ENCODE measurements at places on chromosomes 5 and 9. TPM values are rescaled to one million over a fixed set of nuclear protein-coding genes. Genes with fewer than 3 reads are reported as not detected.

The MAMDC4 gene
- 40.0 TPM for total RNA-seq

The TCF7 gene
- 16.6 TPM for total RNA-seq

The LURAP1L gene
- 11.4 TPM for total RNA-seq

The PCDHB1 gene
- 0.31 TPM for total RNA-seq

The HMMR gene
- 13.3 TPM for total RNA-seq

The CDHR2 gene
- total RNA-seq = 1.6 TPM

The SLC24A2 gene
- 0.02 TPM for total RNA-seq

The SLC28A3 gene
- total RNA-seq = 0.55 TPM

The SELENOP gene
- 86.3 TPM for total RNA-seq

The RMI1 gene
- total RNA-seq = 17.0 TPM

The PCDHA2 gene
- total RNA-seq = 5.6 TPM

The GDA gene
- total RNA-seq = 5.8 TPM

The PKD2L2 gene
- total RNA-seq = not detected

The ZFP37 gene
- 7.9 TPM for total RNA-seq

The EPB41L4B gene
- 7.8 TPM for total RNA-seq

The SPATA31A7 gene
- not detected for total RNA-seq

The RAB14 gene
- total RNA-seq = 53.7 TPM

- DNase-seq = no peak
- H3K27ac ChIP-seq = no peak overlapping the region
- H3K4me1 ChIP-seq = no peaks in the 10 kb centered on the region
Observed at GRCh38 chr5:161299053-161299452, 247.5 kb downstream of the GABRB2 start.

GRCh38 chr9:88915916-88916315, 75.4 kb upstream of the S1PR3 start:
- H3K27ac ChIP-seq = no peak overlapping the region
- no peaks in the 10 kb centered on the region for H3K4me1 ChIP-seq
- no peak overlapping the region for H3K4me3 ChIP-seq
- H3K27me3 ChIP-seq = peaks cover 3% of the 10 kb centered on the region

DNA sequence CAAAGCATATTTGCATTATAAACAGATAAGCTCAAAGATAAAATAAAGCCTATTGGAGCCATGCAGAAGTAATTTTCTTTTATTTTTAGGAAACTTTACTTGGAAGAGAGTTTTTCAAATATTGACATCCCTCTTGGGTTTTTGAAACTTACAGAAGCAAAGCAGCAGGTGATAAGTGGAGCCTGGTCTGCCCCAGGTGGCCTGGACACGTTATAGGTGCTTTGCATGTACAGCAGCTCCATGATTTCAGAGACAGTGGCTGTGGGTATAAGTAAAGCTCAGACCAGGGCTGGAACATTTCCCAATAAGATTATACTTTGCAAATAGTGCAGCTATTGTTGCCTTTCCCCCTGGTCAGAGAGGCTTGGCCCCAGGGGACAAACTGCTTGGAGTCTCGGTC, 51.5 kb downstream of the CCDC192 start:
- no peaks in the 10 kb centered on the region for H3K36me3 ChIP-seq
- H3K4me1 ChIP-seq = peaks cover 39% of the 10 kb centered on the region
- H3K27me3 ChIP-seq = no peaks in the 10 kb centered on the region
- H3K4me3 ChIP-seq = no peak overlapping the region

- peaks cover 9% of the 10 kb centered on the region for H3K36me3 ChIP-seq
- H3K27me3 ChIP-seq = no peaks in the 10 kb centered on the region
- H3K4me3 ChIP-seq = no peak overlapping the region
Observed at GRCh38 chr5:171893290-171893886, 107.8 kb downstream of the SMIM23 start.

GRCh38 chr9:101353683-101354082, 31.1 kb downstream of the BAAT start:
- no peaks in the 10 kb centered on the region for H3K36me3 ChIP-seq
- no peaks in the 10 kb centered on the region for H3K27me3 ChIP-seq
- H3K27ac ChIP-seq = no peak overlapping the region
- H3K4me1 ChIP-seq = peaks cover 11% of the 10 kb centered on the region

GRCh38 chr5:1673042-1673677, 126.5 kb downstream of the MRPL36 start:
- H3K27ac ChIP-seq = no peak overlapping the region
- H3K4me1 ChIP-seq = peaks cover 5% of the 10 kb centered on the region
- H3K4me3 ChIP-seq = no peak overlapping the region
- H3K36me3 ChIP-seq = no peaks in the 10 kb centered on the region
- no peak for DNase-seq

GRCh38 chr9:93325307-93326035, 126.0 kb upstream of the FAM120A start:
- H3K27ac ChIP-seq = no peak overlapping the region
- no peaks in the 10 kb centered on the region for H3K27me3 ChIP-seq
- no peaks in the 10 kb centered on the region for H3K4me1 ChIP-seq
- H3K4me3 ChIP-seq = no peak overlapping the region

DNA sequence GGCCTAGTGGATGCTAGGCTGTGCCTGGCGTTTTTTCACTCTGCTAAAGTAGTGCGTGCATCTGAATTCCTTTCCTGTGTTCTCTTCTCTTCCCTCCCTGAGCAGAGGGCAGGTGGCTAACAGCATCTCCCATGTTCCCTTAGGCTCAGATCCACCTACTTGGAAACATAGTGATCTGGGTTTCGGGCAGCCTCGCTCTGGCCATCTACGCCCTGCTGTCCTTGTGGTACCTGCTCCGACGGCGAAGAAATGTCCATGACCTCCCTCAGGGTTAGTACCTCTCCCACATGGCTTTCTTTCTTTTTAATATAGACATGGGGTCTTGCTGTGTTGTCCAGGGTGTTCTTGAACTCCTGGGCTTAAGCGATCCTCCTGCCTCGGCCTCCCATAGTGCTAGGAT, 9.9 kb downstream of the UCK1 start:
- H3K27ac ChIP-seq = no peak overlapping the region
- no peaks in the 10 kb centered on the region for H3K27me3 ChIP-seq
- H3K36me3 ChIP-seq = peaks cover 14% of the 10 kb centered on the region
- H3K4me1 ChIP-seq = no peaks in the 10 kb centered on the region

GRCh38 chr5:174596429-174596828, 128.0 kb upstream of the MSX2 start:
- no peak overlapping the region for H3K4me3 ChIP-seq
- H3K27ac ChIP-seq = no peak overlapping the region
- H3K36me3 ChIP-seq = no peaks in the 10 kb centered on the region
- DNase-seq = no peak

GRCh38 chr9:29325894-29326293, 1752.6 kb upstream of the C9orf72 start:
- H3K27me3 ChIP-seq = no peaks in the 10 kb centered on the region
- no peak overlapping the region for H3K4me3 ChIP-seq
- no peak overlapping the region for H3K27ac ChIP-seq
- H3K36me3 ChIP-seq = no peaks in the 10 kb centered on the region

- no peak overlapping the region for H3K27ac ChIP-seq
- H3K27me3 ChIP-seq = no peaks in the 10 kb centered on the region
- H3K4me3 ChIP-seq = no peak overlapping the region
- H3K36me3 ChIP-seq = no peaks in the 10 kb centered on the region
- peaks cover 6% of the 10 kb centered on the region for H3K4me1 ChIP-seq
Observed at GRCh38 chr9:121556580-121556979, 56.9 kb upstream of the GGTA1 start.

GRCh38 chr5:15926586-15926985, 253.0 kb downstream of the MARCHF11 start:
- H3K27ac ChIP-seq = no peak overlapping the region
- peaks cover 2% of the 10 kb centered on the region for H3K36me3 ChIP-seq
- no peak for DNase-seq
- no peaks in the 10 kb centered on the region for H3K4me1 ChIP-seq

GRCh38 chr9:19410594-19410993, 1.8 kb downstream of the ACER2 start:
- peak overlapping the region; percentile 96 for H3K4me3 ChIP-seq
- no peaks in the 10 kb centered on the region for H3K36me3 ChIP-seq
- no peak for DNase-seq
- peaks cover 4% of the 10 kb centered on the region for H3K4me1 ChIP-seq

DNA sequence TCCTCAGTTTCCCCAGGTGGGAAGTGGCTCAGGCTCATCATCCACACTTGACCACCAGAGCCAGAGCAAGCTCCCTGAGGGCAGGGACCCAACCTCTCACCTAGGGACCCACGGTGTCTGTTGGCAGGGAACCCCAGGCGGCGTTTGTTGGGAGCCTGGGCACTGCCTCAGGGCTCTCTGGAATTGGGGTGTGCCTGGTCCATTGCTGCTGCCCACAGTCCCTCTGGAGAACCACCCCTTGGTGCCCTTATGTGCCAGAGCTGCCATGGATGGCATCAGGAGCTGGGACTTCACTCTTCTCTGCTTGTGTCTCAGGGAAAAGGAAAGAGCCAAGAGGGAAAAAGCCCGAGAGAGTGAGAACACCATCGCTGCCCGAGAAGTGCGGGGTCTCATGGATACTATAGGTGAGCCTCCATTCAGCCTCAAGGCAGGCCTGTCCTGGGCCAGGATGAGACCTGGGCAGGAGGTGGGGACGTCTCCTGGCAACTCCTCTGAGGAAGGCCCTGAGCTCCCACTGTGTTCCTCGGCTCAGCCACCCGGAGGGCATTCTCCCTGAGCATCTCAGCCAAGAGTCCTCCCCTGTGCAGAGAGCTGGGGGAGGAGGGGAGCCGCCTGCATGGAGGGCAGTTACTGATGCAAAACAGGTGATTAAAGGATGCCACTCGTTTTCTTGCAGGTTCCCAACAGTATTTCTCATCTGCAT, 4.5 kb downstream of the CCDC180 start:
- no peaks in the 10 kb centered on the region for H3K4me1 ChIP-seq
- H3K27ac ChIP-seq = no peak overlapping the region
- H3K36me3 ChIP-seq = no peaks in the 10 kb centered on the region
- no peak for DNase-seq
- H3K27me3 ChIP-seq = no peaks in the 10 kb centered on the region

DNA sequence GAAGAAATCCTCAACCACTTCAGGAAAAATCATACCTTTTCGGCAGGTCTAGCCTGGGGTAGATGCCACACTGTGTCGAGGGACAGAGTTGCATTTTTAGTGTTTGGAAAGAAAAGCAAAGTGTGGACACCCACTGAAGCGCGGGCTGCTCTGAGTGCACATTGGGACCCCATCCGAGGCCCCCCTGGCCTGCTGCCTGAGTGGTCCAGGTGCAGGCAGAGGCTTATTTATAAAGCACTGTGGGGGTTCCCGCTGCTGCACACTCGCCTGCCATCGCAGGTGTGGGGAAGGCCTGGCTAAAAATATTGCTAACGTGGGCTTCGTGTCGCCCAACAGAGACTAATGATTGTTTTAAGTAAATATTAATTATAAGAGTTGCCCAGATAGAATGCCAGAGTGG, 119.4 kb downstream of the CRB2 start:
- H3K4me1 ChIP-seq = peaks cover 9% of the 10 kb centered on the region
- peaks cover 7% of the 10 kb centered on the region for H3K27me3 ChIP-seq
- H3K27ac ChIP-seq = no peak overlapping the region
- H3K36me3 ChIP-seq = peaks cover 2% of the 10 kb centered on the region
- no peak overlapping the region for H3K4me3 ChIP-seq
- no peak for DNase-seq

DNA sequence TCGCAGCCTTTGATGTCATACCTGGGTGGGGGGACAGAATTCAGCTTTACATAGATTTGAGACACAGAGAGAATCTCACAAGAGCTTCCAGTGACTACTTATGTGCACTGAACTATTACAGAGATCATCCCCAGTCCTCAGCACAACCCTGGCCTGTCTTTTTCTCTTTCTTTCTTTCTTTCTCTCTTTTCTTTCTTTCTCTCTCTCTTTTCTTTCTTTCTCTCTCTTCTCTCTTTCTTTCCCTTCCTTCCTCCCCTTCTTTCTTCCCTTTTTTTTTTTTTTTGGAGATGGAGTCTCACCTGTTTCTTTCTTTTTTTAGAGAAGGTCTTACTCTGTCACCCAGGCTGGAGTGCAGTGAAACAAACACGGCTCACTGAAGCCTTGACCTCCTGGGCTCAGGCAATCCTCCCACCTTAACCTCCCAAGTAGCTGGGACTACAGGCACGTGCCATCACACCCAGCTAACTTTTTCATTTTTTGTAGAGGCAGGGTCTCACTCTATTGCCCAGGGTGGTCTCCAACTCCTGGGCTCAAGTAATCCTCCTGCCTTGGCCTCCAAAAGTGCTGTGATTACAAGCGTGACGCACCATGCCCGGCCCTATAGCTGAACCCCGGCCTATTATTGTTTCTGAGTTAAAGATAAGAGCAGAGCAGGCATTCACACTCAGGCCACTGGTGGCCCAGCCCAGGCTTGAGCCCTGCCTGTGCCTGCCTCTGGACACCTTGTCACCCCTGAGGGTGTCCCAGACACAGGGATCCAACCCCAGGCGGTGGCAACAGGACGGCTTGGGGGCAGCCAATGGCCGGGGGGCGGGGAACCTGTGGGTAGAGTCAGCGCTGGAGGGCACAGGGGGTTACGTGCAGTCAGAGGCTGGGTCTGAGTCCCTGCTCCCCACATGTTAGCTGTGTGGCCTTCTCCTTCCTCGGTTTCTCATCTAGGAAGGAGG, 4.3 kb downstream of the PIP5KL1 start:
- no peak overlapping the region for H3K27ac ChIP-seq
- DNase-seq = no peak
- no peaks in the 10 kb centered on the region for H3K36me3 ChIP-seq
- H3K4me3 ChIP-seq = peak overlapping the region; percentile 67
- peaks cover under 1% of the 10 kb centered on the region for H3K4me1 ChIP-seq

DNA sequence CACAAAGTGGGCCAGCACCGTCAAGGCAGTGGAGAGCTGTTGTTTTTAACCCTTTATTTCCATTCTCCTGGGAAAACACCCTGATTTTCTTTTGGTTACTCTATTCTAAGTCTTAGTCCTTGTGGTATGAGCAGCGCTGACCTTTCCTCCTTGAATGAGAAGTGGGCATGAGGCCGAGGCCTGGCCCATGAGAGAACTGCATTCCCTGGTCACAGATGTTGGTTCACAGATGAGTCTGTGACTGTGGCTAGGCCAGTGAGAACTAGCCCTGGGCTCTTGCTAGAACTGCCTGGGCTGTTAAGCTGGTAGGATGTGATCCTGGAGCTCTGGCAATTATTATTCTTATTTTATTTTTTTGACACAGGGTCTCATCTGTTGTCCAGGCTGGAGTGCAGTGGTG, 71.7 kb upstream of the KLF9 start:
- peaks cover 5% of the 10 kb centered on the region for H3K27me3 ChIP-seq
- no peak overlapping the region for H3K27ac ChIP-seq
- no peak for DNase-seq
- H3K4me1 ChIP-seq = peaks cover under 1% of the 10 kb centered on the region
- no peak overlapping the region for H3K4me3 ChIP-seq

GRCh38 chr5:56354836-56355235, 121.7 kb upstream of the ANKRD55 start:
- no peak overlapping the region for H3K4me3 ChIP-seq
- no peak for DNase-seq
- peaks cover 22% of the 10 kb centered on the region for H3K27me3 ChIP-seq
- H3K27ac ChIP-seq = no peak overlapping the region
- peaks cover 30% of the 10 kb centered on the region for H3K4me1 ChIP-seq

GRCh38 chr5:169036079-169036805, 264.7 kb downstream of the SLIT3 start:
- H3K4me3 ChIP-seq = no peak overlapping the region
- H3K36me3 ChIP-seq = peaks cover 3% of the 10 kb centered on the region

GRCh38 chr9:71269859-71270258, 148.4 kb upstream of the TRPM3 start:
- no peaks in the 10 kb centered on the region for H3K27me3 ChIP-seq
- no peak overlapping the region for H3K4me3 ChIP-seq
- no peak overlapping the region for H3K27ac ChIP-seq

All from progenitor cell of endocrine pancreas (in vitro differentiated cells).